EH (cell line): ENCODE measurements at places on chromosomes 1 and 21.

DNA sequence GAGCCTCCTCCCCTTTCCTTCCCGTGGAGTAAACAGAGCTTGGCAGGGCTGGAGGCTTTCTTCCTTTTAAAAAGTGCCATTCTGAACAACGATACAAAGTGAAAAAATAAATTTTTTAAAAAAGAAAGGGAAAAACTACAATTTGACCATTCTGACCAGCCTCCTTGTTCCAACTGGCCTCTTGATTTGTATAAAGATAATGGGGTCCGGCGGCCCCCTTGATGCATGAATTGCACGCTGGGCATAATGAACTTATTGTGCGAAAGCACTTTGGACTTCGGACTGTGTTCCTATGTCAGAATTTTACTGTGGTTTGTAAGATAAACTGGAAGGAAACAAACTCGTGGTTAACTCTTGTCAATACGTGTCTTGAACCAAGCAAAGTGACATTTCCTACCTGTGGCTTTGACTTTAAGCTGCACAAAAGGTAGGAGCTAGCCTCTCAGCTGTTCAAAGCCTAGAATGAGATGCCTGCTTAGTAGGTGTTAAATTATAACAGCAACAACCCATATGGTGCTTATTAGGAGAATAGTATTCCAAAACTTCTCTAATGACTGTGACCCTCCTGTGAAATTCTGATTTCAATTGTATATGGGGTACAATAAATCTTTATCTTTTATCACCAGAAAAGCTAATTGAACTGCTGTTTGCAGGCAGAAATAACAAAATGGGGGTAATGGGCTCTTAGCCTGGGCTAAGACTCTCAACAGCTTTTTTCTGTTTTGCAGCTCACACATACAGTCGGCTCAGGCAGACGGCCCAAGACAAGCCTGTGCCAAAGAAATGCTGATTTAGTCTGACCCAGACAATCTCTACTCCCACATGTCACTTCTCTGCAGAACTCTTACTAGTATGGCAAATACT, 9.3 kb downstream of the IRF2BP2 start:
- no peak for DNase-seq

- no peak for DNase-seq
Observed at GRCh38 chr1:82269431-82269830, 468.7 kb downstream of the ADGRL2 start.

DNA sequence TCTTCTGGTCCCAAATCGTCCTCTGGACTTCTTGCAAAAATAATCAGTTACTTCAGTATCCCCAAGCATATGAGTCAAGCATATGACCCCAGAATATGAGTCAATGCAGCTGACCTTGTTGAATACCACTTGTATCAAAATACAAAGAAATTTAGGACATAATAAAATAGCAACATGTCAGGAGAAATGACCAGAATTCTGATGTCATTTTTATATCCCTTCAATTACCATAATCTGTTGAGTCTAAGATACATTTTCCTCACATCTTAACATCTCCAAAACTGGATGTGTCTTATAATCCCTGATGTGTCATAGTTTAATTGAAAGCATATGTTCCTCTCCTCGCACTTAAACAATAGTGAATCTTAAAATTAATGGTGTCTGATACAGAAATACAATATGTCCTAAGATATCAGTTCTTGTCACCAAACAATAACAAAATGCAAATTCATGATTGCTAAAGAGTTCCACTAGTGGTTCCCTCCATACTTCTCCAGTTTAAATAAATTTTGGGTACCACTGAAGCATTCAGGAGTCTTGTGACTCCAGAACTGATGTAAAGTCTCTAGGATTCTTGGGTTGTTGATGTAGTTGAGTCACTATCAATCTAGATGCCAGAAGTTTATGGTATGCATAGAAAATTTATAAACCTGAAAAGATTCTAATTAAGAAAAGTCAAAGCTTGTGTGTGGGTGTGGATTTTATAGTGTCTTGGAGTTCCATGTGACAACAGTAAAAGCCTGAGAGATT, 41.8 kb downstream of the KIFAP3 start:
- DNase-seq, result peak; percentile 76

GRCh38 chr1:41365320-41365633, 4.0 kb downstream of the FOXO6 start:
- DNase-seq, result no peak

- DNase-seq, result no peak
Observed at GRCh38 chr1:59266927-59267293, 30.0 kb upstream of the FGGY start.

DNA sequence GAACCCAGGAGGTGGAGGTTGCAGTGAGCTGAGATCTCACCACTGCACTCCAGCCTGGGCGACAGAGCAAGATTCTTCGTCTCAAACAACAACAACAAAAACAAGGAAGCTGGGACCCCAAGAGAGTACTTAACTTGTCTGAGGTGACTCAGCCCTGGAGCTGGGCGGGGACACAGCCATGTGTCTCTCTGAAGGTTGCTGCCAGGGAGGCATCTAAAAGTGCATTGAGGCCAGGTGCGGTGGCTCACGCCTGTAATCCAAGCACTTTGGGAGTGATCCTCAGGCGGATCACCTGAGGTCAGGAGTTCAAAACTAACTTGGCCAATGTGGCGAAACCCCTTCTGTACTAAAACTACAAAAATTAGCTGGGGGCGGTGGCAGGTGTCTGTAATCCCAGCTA, 7.7 kb downstream of the IFI6 start:
- DNase-seq, result no peak

DNA sequence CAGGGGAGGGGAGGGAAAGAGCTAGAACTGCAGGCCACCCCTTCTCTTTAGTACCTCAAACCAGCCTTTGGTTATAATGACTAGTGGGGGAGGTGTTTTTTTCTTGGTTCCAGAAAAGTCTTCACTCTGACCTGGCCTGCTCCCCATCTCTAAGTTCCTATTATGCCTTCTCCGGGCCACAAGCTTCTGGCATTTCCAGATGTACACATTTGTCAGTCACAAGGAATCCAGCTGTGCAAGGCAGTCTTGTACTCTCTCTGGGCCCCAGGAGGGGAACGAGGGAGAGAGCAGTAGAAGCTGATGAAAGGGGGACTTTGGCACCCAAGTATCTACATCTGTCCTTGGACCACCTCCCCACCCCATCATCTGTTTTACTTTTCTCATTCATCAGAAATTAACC, 2.7 kb upstream of the FALEC start:
- no peak for DNase-seq

GRCh38 chr1:205371871-205372660, 15.3 kb upstream of the KLHDC8A start:
- peak; percentile 66 for DNase-seq

GRCh38 chr1:202240956-202241355, 47.4 kb downstream of the LGR6 start:
- DNase-seq, result no peak

DNA sequence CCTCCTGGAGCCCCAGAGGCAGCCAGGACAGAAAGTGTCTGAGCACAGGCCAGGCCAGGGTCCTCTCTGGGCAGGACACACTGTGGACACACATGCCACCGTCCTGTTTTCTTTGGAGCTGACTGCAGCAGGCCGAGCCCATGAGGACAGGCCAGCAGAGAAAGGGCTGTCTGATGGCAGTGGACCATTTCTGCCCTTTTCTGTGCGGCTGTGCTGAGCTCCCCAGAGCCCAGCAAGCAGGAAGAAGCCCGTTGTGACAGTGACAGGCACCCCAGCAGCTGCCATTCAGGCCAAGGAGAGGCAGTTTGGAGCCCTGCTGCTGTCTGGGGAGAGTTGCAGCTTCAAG, 115.8 kb upstream of the ARHGEF16 start:
- no peak for DNase-seq
